Kidney (tissue), 22 donors: ENCODE measurements at places on chromosomes 5 and 9. TPM values are rescaled to one million over a fixed set of nuclear protein-coding genes. Genes with fewer than 3 reads are reported as not detected.
A peak's percentile ranks its signal among the peaks of the same experiment; 100 is the strongest.

DNA sequence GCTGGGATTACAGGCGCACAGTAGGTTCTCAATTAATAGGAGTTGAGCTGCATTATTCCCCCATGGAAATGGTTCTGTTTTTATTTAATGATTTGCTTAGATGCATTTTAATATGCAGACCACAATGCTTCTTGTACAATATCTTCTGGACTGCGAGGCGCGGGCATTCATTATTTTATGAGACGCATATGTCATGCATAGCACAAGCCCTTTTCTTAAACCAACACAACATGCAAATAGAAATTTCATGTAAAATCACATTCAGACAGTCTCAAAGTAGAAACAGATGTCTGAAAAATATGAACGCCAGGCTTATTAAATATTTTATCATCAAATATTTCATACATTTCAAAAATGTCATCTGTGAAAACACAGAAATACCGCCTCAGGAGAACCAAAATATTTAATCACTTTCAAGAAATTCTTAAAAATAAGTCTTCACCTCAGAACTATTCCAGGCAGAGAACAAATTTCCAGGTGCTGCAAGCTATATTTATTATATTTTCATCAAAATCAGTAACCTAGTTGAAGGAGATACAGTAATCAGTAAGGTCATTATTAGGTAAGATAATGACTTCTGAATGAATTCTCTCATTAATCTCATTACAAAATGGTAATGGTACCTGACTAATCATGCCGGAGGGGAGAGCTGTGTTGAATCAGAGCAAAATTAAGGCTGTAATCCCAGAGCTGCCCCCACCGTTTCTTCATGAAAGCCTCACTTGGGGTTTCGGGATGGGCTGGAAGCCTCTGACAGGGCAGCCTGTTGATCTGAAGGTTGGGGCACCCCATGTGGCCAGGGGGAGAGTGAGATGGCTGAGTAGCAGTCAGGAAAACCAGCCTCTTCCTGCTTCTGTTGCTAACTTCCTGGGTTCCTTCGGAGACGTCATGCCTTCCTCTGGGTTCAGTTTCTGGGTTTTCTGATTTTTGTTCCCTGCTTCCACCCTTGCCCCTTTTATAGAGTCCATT, 133.9 kb upstream of the ZNF618 start:
- no peak for DNase-seq

- DNase-seq: peak; percentile 62
Observed at GRCh38 chr5:93603078-93603792, 20.2 kb downstream of the NR2F1 start.

DNA sequence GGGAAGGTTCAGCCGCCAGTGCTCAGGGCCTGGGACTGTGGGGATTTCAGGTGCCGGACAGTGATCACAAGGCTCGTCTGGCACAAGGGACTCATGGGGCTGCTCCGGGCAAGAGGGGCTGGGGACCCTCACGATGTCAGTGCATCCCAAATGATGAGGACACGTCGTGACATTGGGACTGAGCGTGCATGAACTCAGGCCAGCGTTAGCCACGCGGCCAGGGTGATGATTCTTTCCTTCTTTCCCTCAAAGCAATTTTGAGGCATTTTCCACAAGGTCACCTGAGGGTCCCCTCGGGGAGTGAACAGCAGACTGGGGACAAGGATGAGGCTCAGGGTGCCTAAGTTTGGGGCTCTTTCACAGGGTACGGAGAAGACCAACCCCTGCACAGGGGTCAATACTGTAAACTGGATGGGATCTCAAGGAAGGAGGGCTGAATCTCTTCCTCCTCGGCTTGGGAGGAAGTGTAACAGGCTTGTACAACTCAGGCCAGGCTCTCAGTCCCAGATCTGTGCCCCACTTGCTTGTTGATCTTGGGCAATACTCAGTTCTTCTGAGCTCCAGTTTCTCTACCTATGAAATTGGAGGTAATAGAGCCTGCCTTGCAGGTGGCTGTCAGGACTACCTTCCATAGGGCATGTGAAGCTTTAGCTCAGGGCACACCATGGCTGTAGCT, 78.5 kb downstream of the PRRT1B start:
- DNase-seq: peak; percentile 32

GRCh38 chr5:94028001-94028400, 286.6 kb upstream of the POU5F2 start:
- DNase-seq: no peak

Gene BARX1
- total RNA-seq: not detected

DNA sequence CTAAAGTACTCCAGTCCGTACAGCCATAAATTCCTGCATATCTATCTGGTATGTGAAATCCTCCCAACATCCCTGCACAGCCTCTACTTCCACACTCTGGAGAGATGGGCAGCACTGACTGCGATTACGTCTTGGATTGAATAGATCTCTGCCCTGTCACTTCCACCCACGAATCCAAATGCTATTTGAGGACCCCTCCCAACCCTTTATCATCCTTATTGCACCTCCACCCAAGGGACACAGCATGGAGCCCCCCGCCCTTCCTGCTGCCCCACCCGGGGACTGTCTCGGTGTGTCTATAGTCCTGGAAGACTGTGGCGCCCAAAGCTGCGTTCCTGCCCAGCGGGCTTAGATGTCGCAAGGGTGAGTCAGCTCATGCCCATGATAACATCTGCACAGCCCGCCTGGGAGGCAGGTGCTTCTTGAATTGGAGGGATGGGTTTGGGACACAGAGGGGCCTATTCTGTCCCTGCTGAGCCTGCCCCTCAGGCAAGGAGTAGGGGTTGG, 105.7 kb upstream of the HAND1 start:
- no peak for DNase-seq
